ENCODE measurements at places on chromosomes 16 and 17.

DNA sequence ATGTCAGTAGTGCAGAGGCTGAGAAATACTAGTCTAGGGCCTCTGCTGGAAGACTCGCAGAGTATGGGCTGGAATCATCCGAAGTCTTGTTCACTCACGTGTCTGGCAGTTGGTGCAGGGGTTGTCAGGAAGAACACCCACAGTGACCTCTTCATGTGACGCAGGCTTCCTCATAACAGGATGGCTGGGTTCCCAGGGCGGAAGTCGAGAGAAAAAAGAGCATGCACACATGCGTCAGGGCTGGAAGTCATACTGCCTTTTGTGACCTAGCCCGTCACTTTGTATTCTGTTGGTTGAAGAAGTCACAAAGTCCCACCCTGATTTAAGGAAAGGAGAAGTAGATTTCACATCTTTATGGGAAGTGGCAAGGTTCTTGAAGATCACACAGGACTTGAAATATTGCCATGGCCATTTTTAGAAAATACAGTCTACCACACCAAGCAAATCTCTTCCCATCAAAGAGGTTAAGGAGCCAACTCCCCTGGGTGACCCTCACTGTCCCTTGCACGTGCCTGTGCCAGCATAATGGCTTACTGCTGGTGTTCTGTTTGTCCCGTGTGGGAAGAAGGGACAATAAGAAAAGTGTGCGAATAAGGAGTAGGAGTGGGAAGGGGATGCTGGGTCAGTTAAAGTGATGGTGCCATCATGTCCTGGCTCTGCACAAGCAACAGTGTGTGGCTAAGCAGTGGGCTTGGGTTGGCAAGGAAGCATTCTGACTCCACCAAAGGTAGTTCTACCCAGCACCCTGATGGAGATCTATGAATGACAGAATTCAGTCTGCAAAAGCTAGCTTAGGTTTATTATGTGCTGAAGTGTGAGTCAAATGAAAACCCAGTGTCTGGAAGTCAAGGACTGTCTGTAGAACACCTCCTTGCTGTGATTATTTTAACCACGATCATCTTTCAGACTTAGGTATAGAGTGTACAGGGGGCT, 28.1 kb downstream of the HEATR3 start:
- DNase-seq, result no peak

DNA sequence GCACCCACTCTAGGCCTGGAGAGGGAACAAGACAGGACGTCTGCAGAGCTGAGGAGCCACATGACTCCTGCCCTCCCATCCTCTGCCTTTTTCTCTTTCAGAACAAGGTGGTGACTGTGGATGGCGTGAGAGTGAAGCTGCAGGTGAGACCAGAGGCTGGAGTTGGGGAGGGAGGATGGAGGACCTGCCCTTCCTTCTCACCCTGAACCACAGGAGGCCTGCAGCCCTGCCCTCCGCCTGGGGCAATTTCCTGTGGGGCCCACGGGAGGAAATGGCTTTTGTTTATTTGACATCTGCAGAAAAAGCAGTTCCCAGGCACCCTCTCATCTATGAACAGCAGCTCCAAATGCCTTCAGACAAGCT, 5.1 kb downstream of the RAB37 start:
- no peak for DNase-seq

- DNase-seq, result no peak
These were observed 14.2 kb downstream of the LYRM9 start for GRCh38 chr17:27878776-27879562.

DNA sequence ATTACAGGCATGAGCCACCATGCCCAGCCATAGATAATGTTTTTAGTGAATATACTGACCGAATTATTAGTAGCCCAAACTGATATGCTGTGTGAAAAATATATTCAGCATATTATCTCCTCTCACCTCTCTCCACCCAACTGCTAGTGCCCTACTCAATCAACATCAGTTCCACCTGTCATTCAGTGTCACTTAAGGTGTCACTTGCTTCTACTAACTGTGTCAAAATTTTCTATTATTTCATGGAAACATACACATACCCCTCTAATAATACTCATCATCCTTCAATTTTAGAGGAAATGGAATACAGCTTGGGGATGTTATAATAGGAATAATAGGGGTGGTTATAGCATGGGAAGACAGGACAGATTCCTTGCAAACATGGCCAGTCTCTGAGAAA, 12.6 kb downstream of the EFCAB3 start:
- DNase-seq, result no peak

GRCh38 chr17:35900708-35901480, 20.7 kb upstream of the CCL5 start:
- no peak for DNase-seq

GRCh38 chr17:34760931-34761495, 181.6 kb downstream of the TMEM132E start:
- DNase-seq, result no peak

- no peak for DNase-seq
These were observed 87.0 kb upstream of the LGALS9 start for GRCh38 chr17:27543958-27544349.

DNA sequence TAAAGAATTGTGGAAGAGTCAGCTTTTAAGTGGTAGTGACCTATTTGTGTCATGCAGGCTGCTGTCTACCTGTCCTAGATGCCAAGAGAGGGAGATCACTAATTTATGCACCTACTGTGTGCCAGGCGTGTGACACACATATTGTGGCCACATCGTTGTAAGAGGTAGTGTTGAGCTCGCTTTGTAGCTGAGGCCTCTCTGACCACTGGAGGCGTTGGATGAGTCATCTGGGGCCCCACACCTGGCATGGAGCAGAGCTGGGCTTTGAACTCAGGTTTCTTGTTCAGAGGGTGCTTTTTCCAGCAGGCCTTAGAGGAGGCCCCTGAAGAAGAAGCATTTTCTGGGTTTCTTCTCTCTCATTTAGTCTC, 52.3 kb upstream of the LGALS9 start:
- no peak for DNase-seq

DNA sequence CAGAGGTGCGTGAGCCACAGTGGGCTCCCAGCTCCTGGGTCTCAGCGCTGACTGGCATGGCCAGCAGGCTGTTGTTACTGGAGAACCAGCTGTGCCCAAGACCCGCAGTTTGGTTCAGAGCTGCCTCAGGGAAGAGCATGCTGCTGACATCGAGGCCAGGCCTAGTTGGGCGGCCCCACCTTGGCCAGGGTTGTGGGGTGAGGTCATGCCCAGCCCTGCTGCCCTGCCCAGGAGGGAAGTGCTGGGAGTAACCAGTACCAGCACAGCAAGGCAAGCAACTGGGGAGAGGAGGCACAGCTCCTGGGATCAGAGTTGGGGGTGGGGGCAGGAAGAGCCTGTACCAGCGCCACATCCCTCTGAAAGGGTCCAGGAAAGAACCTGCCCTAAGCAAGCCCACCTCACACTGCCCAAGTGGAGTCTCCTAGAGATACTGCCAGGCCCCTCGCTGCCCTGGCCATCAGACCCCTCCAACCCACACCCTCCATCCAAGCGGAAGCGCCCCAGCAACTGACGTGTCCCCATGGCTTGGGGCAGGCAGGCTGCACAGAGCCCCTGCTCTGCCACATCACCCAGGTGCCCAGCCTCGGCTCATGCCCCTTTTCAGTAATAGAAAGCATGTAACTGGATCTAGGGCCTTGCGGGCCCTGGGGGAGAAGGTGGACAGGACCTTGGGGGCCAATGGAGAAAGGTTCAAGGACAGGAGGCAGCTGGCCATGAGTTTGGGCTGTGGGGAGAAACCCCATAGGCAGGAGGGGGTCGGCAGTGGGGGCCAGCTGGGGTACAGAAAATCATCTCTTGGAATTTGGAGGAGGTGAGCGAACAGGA, 990 bp downstream of the DOK4 start:
- DNase-seq, result no peak

- DNase-seq, result no peak
These were observed 36.3 kb downstream of the ADAMTS18 start for GRCh38 chr16:77398495-77398894.

DNA sequence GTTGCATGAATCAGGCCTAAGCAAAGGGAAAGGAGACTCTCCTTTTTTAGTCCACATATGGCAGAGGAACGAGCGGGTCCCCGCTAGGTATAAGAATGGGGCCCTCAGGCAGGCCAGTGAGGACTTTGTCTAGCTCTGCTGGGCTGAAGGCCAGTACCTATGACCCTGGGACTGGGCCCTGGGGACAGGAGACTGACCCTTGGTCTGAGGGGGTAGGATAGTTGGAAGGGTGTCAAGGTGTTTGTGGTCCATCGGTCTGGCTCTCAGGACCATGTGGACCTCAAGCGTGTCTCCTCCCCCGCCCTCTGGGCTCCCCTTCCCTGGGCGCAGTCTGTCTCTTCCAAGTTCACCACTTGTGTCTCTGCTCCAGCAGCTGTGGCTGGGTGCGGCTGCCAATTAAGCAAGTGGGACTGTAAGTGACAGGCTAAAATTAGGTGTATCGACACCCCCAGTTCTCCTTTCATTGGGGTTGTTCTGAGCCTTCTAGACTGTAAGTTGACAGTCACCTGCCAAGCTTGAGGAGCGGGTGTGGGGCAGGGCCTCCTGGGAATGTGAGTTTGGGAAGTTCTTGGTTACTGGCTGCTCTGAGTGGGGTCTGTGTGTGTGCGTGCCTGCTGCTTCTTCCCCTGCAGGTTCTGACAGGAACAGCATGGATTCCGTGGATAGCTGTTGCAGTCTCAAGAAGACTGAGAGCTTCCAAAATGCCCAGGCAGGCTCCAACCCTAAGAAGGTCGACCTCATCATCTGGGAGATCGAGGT, 24.5 kb downstream of the AKAP1 start:
- peak; percentile 65 for DNase-seq

DNA sequence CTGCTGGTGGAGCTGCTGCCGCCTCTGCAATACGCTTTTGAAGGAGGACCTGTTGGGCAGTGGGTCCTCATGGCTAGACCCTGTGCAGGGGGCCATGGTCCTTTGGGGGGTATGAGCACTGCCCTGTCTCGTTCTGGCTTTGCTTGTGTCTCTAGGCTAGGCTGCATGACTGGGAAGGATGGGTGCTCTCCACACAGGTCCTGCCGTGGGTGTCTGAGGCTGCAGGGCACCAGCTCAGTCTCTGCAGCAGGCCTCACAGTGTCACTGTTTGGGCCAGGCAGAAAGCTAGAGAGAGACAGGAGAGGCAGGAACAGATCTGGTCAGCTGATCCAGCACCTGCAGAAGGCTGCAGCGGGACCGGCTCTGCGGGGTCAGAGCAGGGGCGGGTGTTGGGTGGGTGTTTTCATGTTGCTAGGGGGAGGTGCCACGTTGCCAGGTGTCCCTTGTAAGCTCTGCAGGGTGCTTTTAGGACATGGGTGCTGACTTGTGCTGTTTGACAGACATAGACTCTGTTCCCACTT, 111.4 kb downstream of the SNX29 start:
- DNase-seq, result no peak

GRCh38 chr16:52463904-52464303, 83.0 kb downstream of the TOX3 start:
- no peak for DNase-seq

GRCh38 chr16:22186517-22186916, 19.6 kb upstream of the EEF2K start:
- peak; percentile 66 for DNase-seq

- no peak for DNase-seq
These were observed 111.3 kb downstream of the CHD9 start for GRCh38 chr16:53166099-53166498.

DNA sequence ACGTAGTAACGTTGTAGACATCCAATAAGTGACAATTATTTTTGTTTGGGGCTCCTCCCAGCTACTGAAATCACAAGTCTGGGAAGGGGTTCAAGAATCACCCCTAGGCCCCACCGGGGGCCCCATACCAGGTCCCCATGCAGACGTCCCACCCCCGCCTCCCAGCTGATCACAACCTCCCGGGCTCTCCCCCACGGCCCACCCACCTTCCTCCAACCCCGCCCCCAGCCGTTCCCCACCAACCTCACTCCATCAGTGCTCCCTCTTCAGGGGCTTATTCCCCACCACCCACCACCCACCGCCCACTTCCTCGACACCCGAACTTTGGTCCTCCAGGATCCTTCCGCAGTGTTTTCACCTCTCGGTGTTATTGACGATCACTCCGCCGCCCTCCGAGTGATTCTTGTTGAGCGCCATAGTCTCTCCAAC, 240 bp downstream of the WBP2 start:
- no peak for DNase-seq

Data from ecto neural progenitor cell (in vitro differentiated cells).